ENCODE measurements at places on chromosomes 13 and 19.
A peak's percentile ranks its signal among the peaks of the same experiment; 100 is the strongest.

DNA sequence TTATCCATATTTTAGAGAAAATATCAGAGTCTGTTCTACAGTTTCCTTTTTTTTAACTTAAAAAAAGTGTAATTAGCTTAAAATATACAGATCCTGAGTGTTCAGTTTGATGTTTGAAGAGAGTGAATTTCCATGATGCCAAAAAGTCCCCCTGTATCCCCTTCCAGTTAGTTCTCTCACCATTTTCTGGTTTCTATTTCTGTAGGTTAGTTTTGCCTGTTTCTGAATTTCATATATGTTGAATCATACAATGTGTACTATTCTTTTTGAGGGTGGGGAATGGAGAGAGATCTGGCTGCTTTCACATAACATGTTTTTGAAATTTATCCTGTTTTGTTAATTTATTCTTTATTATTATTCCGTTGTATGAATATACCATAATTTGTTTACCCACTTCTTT is 95.9 kb downstream of the PDS5B start:
- no peak for DNase-seq

DNA sequence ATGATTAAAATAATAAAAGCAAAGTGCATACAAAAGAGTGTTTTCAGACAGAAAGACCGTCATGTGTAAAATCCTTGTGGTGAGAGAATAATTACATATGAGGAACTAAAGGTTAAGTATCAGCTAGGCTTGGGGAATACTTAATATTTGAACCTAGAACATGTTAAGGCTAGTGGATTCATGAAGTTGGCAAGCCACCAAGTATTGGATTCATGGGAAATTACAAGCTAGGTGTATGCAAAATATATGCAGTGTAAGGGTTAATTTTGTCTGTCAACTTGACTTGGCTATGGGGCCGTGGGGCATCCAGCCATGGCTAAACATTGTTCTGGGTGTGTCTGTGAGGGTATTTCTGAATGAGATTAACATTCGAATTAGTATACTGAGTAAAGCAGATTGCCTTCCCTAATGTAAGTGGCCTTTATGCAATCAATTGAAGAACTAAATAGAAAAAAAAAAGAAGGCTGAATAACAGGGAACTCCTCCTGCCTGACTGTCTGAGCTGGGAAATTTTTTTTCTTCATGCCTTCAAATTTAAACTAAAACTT is 533.5 kb upstream of the KLF12 start:
- no peak for DNase-seq

DNA sequence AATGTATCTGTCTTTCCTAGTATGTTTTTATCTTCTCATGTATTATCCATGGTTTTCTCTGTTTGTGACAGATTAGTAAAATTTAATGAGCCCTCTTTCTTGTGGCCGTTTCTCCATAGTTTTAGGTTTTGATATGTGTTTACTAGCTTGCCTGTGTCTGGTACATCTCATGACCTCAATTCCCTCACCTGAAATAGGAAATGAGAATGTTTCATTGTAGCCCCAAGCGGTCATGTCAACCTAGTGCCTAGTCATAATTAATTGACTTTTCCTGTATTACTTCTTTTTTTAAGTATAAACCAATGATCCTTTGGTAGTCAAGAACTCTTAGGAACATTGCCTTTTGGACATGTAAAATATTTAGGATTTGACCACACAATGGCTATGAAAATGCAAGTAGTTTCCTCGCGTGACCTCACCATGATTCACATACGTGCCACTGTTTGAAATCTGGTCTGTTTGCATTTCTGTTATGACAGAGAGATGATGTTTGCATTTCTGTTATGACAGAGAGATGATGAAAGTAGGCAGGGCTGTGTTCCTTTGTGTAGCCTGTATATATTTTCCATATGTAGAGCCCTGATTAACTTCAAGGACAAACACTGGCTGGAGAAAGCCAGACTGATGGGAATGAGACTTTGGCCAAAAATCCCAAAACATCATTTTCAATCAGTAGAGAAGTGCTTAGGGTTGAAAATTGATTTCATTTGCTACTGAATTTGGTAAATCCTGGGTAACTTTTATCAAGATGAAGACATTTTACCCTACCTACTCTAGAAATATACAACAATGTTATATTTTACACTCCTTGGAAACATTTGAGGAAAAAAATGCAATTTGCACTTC is 104.8 kb downstream of the TNFRSF19 start:
- no peak for DNase-seq

- DNase-seq = no peak
These were observed 8.5 kb downstream of the PLEKHA4 start for GRCh38 chr19:48859711-48860572.

GRCh38 chr19:48760504-48761205 is 5.3 kb downstream of the FGF21 start:
- DNase-seq = no peak

- DNase-seq = no peak
These were observed 38.6 kb downstream of the SCEL start for GRCh38 chr13:77574096-77574495.

DNA sequence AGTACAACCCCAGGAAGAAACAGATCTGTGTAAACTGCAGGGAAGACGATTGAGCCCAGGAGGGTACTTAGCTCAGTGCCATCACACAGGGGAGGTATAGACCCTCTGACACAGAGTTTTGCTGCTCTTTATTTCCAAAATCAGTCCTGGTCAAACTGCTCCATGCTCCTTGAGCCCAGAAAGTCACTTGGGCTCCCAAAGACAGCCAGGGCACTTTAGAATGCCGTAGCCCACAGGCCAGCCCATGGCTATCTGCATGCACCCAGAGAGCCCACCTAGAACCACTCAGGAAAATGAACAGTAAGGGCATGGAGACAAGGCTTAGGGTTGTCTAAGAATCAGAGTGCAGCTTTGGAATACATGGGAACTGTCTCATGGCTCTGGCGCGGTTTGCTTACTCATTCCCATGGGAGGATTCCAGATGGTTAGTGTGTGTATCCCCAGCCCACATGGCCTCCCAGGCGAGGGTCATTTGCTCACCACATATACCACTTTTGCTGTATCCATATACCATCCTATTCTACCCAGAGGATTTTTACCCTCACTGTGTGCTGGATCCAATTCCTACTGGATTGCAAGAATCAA is 14.7 kb upstream of the PDCD5 start:
- DNase-seq = no peak

- DNase-seq = peak; percentile 69
These were observed 21.7 kb downstream of the IRS2 start for GRCh38 chr13:109764470-109765291.

Measured in COLO829 (cell line).